NCI-H2081 treated with DMSO at 0.1 percent for 48 hours (cell line): ENCODE measurements at places on chromosomes 16 and 17.

- DNase-seq = no peak
These were observed 39.7 kb downstream of the XYLT1 start for GRCh38 chr16:17431012-17431411.

- no peak for DNase-seq
These were observed 16.4 kb downstream of the PLCD3 start for GRCh38 chr17:45115871-45116270.

DNA sequence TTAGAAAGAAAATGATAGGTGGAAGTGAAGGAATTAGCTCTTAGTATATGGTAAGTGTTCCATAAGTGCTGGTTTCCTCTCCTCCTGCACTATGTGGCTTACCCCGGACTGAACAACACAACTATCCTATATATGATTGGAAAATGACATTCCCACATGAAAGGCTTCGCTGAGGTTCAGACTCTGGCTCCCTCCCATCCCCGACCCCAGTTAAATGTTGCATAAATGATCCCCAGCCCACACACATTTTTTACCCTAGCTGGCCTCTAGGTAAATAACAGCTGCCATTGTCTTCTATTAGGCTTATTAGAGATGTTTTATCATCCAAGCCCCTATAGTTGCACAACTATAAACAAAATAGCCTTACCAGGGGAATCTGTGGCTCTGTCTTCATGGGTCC, 495.6 kb upstream of the CDH11 start:
- no peak for DNase-seq

- DNase-seq = no peak
These were observed 423.5 kb downstream of the MAF start for GRCh38 chr16:79177018-79177417.

- DNase-seq = no peak
These were observed at the start of gene C16orf74 for GRCh38 chr16:85750827-85751697. TSS of gene C16orf74 (minus strand) at chr16:85751096. CDS start at chr16:85735217, 15,879 bp downstream.

GRCh38 chr16:2223942-2224486, 623 bp downstream of the E4F1 start:
- no peak for DNase-seq

- no peak for DNase-seq
These were observed 794 bp upstream of the CPNE7 start for GRCh38 chr16:89574681-89575246.

DNA sequence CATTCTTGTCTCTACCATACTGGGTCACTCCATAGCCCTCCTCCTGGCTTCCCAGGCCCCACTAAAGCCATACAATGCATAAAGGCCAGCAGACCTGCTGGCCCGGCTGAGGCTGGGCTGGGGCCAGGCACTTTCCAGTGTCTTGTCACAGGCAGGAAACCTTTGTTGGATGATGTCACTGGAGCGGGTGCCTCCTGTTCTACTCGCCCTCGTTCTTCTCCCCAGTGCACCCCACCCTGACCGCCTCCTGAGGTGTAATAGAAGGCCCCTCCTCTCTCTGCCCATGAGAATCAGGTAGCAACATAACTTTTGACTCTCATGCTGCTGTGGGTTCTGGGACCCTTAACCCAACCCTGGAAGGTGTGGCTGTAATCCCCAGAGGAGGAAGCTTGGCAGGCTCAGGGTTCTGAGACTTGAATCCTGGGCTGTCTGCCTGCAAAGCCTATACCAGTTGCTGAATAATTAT, 54.2 kb upstream of the IL34 start:
- no peak for DNase-seq

DNA sequence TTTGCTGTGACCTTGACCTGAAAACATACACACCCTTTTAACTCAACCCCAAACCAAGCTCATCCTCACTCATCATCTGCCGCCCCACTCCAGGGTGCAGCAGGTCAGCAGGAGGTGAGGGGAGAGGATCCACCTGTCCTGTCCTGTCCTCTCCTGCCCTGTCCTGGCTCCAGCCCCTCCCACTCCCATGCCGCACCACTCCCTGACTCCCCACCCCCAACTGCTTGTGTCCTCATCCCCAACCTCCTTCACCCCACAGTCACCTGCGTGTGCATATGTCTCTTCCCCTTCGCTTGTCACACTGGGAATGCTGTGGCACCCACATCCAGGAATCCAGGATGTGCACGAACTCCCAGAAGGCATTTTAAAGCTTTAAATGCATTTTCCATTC, 15.6 kb downstream of the NGFR start:
- no peak for DNase-seq

DNA sequence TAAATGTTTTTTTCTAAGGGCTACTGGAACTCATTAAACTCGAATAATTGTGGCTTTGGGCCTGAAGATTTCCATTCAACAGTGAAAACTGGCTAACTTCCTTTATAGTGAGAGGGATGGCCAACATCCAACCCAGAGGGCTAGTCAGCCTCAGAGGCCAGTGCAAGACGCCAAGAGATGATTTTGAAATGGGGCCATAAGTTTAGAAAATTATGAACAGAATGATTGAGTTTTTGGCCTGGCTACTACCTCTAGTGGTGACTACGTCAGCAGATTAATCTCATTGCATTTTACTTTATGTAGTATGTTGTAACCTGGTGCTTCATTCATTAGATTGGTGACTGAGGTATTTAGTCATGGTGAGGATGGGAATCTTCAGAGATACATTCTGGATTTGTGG, 28.4 kb downstream of the HAPSTR1 start:
- no peak for DNase-seq

DNA sequence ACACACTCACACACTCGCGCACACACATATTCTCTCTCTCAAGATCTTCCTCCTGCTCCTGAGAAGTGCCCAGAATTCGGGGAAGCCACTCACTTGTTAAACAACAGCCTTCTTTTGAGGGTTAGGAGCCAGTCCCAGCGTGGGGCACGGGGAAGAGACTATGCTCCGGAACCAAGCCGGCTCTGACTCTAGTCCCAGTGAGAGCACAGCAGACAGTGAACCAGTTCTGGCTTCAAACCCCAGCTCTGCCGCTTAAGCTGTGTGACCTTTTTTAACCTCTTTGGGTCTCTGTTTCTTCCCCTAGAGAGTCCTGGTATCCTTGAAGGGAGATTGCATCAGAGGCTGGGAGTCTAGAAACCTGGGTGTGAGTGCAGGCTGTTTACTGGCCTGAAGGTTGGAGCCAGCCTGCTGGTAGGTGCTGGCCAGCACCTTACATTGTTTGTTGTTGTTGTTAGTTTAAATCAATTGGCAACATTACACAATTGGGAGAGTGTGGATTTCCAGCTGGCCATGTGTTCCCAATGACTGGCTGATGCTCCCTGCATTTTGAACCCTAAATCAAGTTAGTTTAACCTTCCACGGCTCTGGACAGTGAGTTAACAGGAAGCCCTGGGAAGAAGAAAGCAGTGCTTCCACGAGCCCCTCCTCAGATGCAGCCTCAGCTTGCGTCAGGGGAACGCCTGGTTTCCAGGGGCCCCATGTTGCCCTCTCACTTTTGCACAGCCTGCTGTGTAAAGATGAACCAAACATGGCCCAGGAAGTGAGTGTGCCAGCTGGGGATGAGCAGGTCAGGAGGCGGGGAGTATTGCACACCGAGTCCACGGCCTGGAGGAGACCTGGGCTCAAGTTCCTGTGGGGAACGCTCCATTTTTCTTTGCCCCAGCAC, 71.5 kb downstream of the GAS7 start:
- DNase-seq = no peak

DNA sequence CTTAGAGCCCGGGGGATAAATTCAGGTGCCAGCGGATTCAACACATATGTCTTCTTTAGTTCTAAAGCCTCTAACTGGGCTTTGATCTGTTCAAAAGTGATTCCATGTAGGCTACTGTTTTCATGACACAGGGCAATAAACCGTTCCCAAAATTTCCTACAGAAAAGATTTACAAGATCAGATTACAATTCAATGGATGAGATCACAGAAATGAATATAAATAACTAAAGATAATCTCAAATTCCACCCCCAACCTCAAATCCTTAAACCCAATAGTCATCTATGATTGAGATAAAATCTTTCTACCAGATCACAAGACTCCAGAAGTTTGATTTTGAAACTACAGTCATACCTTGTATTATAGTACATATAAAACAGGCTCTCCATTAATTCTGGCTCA, 84.3 kb downstream of the CACNG1 start:
- DNase-seq = no peak

GRCh38 chr17:34313164-34313563, 6.1 kb upstream of the CCL8 start:
- DNase-seq = no peak

DNA sequence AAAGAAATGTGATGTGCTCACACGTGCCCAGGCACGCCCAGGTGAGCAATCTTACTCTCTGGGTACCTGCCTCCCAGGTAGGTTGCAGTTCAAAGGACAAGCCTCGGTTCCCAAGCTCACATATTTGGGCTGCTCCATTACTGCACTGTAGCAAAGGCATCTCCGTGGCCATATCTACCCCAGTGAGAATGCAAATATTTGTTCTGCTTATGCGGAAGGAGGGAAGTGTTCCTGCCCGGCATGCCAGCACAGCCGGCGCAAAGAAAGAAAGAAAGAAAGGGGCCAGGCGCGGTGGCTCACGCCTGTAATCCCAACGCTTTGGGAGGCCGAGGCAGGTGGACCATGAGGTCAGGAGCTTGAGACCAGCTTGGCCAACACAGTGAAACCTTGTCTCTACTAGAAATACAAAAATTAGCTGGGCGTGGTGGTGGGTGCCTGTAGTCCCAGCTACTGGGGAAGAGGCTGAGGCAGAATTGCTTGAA, 30.7 kb downstream of the SLC43A2 start:
- no peak for DNase-seq

DNA sequence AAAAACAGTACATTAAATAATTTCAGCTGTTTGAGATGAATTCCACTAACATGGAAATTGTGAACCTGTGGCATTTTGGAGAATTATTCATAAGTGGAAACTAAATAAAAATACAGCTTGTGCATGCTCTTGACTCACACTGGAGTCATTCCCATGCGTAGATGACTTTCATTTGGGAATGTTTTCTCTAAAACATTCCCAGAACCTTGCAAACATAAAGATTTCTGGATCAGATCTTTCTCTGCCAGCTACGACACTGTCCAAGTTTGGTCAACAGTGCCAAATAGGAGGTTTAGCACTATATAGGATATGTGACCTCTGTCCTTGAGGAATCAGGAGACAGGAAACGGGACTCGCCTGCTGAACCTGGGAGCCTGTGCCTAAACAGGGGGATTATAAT, 400.9 kb downstream of the SLC39A11 start:
- no peak for DNase-seq

DNA sequence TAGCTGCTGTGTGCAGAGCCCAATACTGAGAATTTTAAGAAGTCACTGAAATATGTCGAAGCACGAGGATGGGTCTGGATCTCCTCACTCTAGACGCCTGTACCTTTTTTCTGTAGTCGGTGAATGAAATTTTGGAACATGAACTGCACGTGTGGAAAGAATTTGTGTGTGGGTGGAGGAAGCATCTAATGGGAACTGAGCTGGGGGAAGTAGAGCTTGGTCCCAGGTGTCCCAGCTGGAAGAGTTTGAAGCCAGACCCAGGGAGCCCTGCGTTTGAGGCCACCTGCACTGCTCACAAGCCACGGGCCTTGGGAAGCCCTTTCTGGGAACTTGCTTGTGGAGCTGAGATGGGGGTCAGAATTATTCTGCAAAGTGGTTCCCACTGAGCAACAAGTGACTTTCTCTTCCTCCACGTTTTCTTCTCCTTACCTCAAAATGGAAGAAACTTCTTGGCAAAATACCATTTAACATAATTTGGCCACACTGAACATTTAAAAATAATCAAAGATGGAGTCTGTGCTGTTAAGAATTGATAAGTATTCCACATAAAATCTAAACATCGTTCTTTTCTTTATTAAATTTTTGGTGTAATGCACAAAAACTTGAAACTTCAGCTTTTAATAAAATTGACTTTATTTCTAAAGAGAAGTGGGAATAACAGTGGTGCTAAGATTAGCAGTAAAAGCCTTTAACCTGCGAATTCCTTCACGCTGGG, 163.8 kb downstream of the PRKCA start:
- DNase-seq = no peak

DNA sequence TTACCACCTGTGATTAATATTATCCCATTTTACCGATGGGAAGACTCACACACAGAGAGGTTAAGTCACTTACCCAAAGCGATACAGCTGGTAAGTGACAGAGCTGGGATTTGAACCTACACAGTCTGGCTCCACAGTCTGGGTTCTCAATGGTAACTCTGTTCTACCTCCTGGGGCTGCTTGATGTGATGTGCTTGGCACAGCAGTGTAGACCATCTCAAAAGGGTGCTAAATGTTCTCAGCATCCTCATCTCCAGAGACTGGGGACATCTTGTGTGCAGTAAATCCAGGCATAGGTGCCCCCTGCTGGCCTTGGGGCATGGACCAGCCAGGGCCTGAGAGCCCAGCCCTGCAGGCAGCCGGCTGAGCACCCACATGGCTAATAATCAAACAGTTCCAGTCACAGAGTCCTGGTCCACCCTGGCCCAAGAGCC, 15.4 kb upstream of the KATNB1 start:
- no peak for DNase-seq

DNA sequence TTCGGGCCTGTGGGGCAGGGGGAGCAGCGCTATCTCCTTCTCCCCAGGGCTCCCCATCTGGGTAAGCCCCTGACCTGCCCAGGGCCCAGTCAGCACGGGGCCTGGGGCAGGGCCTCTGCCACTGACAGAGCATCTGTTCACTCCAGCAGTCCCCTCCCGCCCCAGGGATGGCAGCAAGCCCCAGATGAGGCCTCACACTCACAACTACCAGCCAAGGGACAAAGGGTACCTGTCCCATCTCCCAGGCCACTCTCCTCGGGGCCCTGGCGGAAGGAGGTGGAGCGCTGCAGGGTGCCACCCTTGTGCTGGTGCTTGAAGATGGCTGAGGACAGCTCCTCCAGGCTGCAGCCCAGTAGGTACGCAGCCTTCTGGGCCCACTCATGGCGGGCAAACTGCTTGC, 64.8 kb downstream of the MYO18A start:
- DNase-seq = no peak

DNA sequence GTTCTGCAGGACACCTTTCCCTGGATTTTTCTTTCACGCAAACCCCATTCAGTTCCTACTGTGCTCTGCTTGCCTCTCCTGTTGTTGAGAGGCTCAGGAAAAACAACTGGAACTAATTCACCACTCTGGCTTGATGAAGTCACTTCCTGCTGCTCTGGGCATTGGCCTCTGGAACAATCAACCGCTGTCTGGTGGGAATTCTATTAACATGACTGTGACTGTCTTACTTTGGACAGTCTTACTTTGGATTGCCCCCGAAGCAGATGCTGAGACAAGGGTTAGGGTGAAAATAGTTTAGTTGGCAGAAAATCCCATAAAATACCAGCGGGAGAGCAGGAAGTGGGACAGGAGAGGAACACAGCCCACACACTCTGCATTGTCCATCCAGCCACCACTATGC, 90.0 kb upstream of the HSBP1 start:
- DNase-seq = no peak

GRCh38 chr17:2179615-2180295, 123.8 kb downstream of the SMG6 start:
- peak; percentile 3 for DNase-seq
